ENCODE measurements at places on chromosomes 2 and 18. TPM values are rescaled to one million over a fixed set of nuclear protein-coding genes. Genes with fewer than 3 reads are reported as not detected.

- no peak for DNase-seq
Observed at GRCh38 chr2:16722677-16723076, 57.0 kb upstream of the CYRIA start.

DNA sequence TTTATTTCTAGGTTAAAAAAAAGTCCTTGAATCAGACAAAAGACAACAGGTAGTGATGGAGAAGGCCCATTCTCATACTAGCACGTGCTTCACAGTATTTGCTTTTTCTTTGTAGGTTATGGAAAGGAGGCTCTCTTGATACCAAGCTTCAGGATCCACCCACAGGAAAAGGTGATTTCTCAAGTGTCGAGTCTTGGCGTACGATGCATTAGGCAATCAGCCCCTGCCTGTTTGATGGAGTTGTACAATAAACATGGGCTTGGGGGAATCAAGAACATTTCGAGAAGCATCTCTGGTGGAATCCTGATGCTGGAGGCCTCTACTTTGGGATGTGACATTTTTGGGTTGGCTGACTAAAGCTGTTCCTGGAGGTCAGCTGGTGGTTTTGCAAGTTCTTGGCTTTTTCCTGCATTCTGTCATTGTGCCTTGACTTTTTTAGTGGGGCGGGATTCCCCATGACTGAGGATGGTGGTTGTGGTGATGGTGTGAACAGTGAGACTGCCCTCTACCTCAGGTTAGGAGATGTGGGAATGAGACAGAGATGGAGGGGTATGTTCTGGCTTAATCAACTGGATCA is 231.5 kb upstream of the SPRED2 start:
- no peak for DNase-seq

GRCh38 chr2:12764075-12764730 is 47.5 kb downstream of the TRIB2 start:
- no peak for DNase-seq

Gene MGAT4A
- total RNA-seq = 16.7 TPM

DNA sequence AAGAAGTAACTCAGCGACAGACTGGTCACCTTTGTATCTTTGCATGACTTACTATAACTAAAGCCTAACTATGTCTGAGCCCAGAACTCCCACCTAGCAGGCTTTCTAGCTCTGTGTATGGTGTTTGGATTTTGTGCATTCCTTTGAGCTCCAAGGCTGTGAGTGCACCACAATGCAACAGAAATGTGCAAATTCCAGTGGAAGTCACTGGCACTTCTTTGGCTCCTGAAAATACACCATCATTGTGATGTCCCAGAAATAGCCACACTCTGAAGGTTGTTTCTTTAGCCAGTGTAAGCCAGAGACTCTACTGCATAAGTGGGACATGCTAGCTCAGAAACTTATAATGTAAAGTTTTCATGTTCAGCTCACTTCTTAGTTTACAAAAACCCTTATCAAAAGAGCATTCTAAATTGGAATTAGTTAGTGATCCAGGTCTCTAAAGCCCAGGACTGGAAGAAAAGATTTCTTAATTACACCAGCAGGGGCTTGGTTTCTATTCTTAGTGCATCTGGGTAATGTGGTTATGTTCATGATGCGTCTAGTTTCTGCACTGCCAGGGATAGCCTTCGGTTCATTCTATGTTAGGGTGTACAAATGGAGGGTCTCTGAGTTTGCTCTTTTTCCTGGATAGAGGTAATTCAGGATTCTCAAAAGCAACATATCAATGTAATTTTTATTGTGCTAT is 1239.5 kb upstream of the ZEB2 start:
- DNase-seq = no peak

Gene C2orf78
- total RNA-seq = not detected
